GM12878 (cell line): ENCODE measurements at places on chromosomes 7 and 10.

GRCh38 chr7:11203683-11204082, 230.0 kb downstream of the PHF14 start:
- H3K4me3 ChIP-seq = no peak overlapping the region
- no peaks in the 10 kb centered on the region for H3K36me3 ChIP-seq
- no peak overlapping the region for H3K27ac ChIP-seq
- H3K27me3 ChIP-seq = no peaks in the 10 kb centered on the region
- no peaks in the 10 kb centered on the region for H3K4me1 ChIP-seq

- no peak overlapping the region for H3K27ac ChIP-seq
- DNase-seq = no peak
- no peaks in the 10 kb centered on the region for H3K4me1 ChIP-seq
- no peak overlapping the region for H3K4me3 ChIP-seq
Observed at GRCh38 chr10:133050371-133050770, 37.4 kb upstream of the ADGRA1 start.

DNA sequence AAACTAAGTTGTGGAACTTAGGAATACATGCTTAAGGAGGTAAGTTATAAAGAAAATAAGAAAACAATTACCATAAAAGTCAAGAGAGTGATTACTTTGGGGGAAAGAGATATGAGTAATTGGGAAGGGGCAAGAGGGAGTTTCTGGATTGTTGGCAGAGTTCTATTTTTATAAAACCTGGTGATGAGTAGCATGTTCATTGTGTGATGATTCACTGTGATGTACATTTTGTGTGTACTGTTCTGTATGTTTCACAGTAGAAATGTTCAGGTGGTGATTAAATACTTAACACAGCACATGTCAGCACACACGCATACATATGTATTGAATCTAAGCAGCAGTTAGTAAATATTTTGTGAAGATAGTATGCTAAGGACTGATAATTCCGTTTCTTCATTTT, 9.7 kb upstream of the OIT3 start:
- no peak for DNase-seq
- H3K4me1 ChIP-seq = no peaks in the 10 kb centered on the region
- H3K27ac ChIP-seq = no peak overlapping the region
- no peak overlapping the region for H3K4me3 ChIP-seq

GRCh38 chr10:73083221-73083620, 13.4 kb downstream of the P4HA1 start:
- no peaks in the 10 kb centered on the region for H3K27me3 ChIP-seq
- DNase-seq = no peak
- H3K4me3 ChIP-seq = no peak overlapping the region
- H3K36me3 ChIP-seq = peaks cover 7% of the 10 kb centered on the region; the same call in 1 of the 2 replicates

GRCh38 chr7:111324228-111324627, 233.3 kb downstream of the LRRN3 start:
- peak; percentile 9 for DNase-seq
- H3K4me3 ChIP-seq = no peak overlapping the region
- no peak overlapping the region for H3K27ac ChIP-seq
- peaks cover 3% of the 10 kb centered on the region; the same call in 1 of the 2 replicates for H3K4me1 ChIP-seq
- no peaks in the 10 kb centered on the region for H3K27me3 ChIP-seq

DNA sequence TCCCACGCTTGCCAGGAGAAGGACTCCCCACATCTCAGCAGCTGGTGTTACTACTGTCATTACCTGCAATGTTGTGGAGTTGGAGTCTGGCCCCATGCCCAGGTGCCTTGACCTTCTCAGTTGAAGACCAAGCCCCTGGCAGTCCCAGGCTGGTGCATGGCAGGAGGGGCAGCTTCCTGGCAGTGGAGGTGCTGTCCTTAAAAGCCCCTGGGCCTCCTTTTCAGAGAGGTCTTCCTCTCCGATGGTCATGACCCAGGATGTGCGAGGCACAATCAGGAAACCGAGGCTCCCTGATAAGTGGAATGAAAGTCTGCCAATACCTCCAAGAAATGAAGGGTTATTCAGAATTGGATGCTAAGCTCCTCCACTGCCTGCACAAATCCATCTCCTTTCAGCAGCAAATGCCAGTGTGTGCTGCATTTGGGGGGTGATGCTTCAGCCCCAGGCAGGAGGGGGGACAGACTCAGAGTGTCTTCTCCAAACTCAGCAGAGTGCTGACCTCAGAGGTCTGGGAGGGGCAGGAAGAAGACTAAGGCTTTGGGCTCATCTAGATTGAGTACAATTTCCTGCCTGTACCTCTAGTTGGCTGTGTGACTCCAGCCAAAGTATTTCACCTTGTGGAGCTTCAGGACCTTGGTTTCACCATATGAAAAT, 97.0 kb upstream of the DDC start:
- no peak for DNase-seq
- H3K4me3 ChIP-seq = no peak overlapping the region
- peaks cover 3% of the 10 kb centered on the region; the same call in 1 of the 2 replicates for H3K27me3 ChIP-seq
- H3K4me1 ChIP-seq = peaks cover 43% of the 10 kb centered on the region
